ENCODE measurements at places on chromosomes 1 and 21.

DNA sequence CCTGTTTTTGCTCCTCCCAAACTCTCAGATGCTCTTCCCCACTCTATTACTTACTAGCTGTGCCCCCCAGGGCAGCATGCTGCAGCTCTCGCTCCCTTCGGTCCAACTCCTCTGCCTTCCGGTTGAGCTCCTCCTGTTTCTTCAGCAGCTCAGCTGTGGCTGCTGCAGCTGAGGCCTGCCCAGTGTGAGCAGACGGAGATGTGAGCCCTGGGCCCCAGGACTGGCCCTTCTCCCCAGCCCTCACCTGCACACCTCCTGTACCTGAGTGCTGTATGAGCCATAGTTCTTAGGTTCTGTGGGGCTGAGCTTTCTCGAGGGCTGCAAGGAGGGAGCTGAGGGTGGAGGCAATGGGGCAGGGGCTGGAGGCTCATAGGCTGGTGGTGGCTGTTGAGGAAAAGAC lies 1.9 kb downstream of the SCAMP3 start:
- no peak for DNase-seq

- DNase-seq, result no peak
These were observed 604.8 kb upstream of the CXADR start for GRCh38 chr21:16908077-16908476.

DNA sequence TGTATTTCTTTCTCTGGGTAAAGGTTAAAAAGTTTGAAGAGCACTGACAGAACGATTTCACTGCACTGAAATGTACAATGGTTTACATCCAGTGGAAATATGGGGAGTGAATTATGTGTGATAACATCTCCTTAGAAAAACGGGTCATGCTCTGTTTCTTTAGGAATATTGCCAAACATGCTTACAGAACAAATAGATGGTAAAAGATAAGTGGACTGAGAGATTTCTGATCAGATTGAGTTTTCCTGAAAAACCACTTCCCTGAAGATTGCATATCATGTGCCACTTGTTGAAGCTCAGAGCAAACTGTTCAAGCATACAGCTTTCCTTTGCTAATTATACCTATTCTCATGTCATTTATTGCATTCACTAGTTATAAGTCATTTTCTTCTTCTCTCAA lies 29.9 kb upstream of the DISP1 start:
- DNase-seq, result no peak

DNA sequence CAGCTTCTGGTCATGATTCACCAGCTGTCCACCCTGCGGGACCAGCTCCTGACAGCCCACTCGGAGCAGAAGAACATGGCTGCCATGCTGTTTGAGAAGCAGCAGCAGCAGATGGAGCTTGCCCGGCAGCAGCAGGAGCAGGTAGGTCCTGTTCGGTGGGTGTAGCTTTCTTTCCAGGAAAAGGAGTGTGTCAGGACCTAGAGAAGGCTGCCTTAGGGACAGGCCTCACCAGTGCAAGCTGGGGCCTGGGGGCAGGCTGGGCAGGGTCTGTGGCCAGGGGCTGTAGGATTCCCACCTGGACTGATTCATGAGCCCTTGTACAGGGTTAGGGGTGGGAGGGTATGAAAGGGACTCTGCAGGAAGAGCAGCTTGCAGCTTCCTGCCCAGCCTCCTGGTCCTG lies 35.3 kb downstream of the ETNK2 start:
- no peak for DNase-seq

DNA sequence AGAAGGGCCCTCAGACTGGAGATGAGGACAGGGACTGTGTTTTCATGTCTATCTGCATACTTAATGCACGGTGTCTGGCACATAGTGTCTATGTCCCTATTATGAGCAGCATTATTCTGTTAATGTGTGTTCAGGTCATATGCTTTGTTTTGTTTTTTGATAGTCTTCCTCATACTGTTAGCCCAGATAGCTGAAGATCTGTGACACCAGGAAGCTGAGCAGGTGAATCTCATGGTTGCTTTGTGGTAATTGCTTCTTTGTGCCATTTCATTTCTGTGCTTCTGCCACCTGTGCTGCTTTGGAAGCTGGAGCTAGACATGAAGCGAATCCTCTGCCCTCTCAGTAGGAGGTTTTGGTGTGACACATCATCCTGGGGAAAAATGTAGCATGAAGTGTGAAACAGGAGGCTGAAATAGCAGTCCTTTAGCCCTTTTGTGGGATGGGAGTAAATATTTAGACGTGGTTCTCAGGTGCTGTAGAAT lies 15.8 kb downstream of the SMAP2 start:
- DNase-seq, result no peak

- no peak for DNase-seq
These were observed 38.1 kb downstream of the DISP3 start for GRCh38 chr1:11516961-11517635.
